SW480 (cell line): ENCODE measurements at places on chromosomes 16 and 17.

DNA sequence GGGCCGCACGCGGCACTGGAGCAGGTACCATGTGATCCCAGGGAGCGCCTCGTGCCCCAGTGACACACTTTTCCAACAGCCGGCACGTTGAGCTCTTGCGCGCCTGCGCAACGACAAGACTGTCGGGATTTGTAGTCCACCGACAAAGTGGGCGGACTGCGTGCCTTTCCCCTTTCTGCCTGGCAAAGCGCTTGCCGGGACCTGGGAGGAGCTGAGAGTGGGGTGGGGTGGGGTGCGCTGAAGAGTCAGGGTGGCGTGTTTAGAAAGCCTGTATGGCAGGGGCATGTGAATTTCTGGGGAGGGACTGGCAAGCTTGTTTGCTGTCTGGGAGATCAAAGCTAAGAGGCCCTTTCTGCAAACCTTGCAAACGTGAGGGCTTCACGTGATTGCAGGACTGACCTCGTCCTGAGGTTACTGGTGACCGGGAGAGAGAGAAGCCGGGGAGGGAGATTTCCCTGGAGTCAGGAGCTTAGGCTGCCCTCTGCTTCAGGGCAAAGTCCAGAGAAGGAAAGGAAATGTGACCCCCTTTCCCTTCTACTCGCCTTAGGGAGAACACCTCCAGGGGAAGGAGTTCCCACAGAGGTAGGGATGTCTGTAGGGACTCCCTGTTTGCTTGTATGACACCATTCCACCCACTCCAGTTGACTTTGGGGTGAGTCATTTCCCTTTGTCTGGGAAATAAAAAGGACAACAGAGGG is 429 bp upstream of the NR1D1 start:
- DNase-seq: peak; percentile 98

DNA sequence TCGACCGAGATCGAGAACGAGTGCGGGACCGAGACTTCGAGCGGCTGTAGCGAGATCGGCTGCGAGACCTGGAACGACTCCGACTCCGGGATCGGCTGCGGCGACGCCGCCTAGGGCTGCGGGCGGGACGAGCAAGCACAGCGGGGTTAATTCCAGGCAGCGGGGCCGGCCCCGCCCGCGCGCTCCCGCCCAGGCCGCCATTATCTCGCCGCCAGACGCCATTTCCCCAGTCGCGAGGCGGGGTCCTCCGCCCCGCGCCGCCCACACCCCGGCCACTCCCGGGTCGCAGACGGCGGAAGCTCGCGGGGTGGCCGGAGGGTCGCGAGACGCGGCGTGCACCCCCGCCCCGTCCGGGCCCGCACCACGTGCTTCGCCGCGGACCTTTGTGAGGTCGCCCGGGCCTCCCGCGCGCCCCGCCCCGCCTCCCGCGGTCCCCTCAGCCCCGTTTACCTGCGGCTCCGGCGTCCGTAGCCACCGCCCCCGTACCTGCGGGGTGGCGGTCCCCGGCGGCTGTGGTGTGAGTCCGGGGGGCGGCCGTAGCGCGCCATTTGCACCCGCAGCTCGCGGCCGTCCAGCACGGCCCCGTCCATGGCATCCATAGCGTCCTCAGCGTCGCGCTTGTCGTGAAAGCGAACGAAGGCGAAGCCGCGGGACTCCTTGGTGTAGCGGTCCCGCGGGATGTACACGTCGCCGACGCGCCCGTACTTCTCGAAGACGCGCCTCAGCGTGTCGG is 616 bp downstream of the SRSF2 start:
- DNase-seq: peak; percentile 60

DNA sequence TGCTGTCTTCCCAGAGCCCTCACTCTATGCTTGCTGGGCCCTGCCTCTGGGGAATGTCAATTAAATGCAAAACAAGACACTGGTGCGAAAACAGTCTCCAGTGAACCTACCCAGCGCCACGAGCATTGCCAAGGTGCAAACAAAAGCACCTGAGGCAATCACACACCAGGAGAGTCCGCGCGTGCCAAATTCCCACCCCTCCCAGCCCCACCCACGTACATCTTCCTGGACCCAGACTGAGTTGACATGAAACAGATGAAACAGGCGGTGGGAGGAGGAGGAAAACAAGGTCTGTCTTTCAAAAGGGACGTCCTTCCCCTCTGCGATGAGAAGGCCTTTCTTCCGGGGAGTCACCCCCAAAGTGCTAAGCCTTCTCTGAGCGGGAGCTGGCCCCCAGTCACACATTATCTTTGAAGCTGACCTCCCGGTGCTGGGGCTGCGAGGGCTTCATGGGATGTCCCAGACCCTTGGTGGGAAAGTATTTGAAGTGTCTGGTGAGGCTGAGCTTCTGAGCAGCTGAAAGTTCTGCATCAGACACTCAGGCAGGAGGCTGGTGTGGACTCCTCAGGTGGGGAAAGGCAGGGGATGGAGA is 200.4 kb downstream of the AXIN2 start:
- DNase-seq: peak; percentile 87

DNA sequence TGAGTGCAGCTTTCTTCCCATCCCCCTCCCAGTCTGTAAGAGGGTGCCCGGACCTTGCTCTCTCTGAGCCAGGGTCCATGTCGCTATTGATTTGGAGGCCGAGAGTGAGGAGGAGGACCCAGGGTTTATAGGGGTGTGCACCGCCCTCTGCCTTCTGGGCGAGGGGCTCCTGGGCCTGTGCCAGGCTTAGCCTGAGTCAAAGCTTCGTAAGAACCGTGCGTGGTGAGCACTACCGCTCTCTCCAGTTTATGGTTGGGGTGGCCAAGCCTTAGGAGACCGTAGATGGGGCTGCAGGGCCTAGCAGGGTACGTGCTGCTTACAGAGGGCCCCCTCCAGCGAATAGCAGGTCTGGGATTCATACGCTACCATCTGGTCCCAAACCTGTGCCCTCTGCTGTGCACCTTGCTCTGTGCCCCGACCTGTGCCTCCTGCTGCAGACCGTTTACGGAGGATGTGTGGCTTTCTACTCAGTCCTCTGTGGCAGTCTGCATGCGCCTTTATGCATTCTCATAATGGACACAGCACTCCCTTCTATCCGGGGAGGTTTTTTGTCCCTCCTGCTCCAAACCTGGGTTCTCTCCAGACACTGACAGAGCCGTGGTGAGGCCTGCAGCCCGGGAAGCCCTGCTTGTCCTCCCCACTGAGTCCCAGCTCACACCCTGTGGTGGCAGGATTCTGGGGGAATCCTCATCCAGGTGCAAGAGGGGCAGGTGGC is 54.7 kb downstream of the PGS1 start:
- DNase-seq: no peak

DNA sequence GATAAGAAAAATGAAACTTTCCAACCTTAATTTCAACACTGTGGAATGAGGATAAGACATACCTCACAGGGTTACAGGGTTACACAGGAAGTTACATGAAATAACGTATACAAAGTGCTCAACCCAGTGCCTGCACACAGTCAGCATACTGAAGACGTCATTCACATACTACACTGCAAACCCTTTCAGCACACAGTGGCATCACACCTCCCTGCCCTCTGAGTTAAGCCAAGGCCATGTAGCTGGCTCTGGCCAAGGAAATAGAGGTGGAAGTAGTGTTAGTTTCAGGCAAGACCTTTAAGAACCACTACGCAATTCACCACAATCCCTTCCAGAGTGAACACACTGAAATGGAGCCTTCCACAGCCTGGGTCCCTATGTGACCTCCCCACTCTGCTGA is 46.6 kb upstream of the GSG1L start:
- DNase-seq: no peak

DNA sequence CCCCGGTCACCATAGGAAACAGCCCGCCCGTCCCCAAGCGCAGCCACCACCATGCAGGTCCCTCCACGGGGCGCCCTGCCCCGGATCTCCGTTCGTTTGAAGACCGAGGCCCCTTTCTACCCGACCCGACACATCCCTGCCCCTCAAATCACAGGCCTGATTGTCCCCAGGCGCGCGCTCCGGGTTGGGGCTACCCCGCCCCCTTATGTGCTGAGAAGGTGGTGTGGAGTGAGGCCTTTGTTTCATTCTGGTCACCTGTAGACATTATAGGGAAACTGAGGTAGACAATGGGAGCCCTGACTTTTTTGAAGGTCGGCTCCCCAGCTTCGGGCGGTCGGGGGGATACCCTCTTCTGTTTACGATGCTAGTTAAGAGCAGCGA is 763 bp upstream of the ACTG1 start:
- DNase-seq: peak; percentile 84

- DNase-seq: no peak
Observed at GRCh38 chr17:56870081-56870651, 36.2 kb downstream of the DGKE start.

DNA sequence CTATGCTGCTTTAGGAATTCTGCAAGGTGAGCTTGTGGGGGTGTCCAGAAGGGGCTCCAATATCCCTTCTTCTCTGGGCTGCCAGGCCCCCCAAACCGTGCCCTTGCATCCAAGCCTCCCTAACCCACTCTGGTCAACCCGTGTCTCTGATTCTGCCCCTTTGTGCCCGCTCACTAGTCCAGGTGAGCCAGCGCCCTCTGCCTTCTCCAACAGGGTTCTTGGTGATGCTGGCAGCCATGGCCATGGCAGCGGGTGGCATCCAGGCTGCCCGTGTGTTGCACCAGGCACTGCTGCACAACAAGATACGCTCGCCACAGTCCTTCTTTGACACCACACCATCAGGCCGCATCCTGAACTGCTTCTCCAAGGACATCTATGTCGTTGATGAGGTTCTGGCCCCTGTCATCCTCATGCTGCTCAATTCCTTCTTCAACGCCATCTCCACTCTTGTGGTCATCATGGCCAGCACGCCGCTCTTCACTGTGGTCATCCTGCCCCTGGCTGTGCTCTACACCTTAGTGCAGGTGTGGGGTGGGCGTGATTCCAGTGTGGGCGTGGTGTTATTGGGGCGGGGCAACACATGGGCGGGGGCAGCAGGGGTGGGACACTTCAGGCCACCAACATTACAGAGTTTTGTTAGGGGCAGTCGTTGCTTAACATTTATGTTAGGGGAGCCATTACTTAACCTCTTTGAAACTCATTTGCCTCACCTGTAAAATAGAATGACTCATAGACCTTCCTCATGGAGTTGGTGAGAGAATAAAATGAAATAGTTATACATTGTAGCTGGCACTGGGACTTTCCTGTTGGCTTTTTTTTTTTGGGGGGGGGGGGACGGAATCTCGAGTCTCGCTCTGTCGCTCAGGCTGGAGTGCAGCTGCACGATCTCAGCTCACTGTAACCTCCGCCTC is 31.4 kb downstream of the ANKRD40 start:
- no peak for DNase-seq

- DNase-seq: peak; percentile 87
Observed at GRCh38 chr16:57447186-57447962, at the start of the genes CIAPIN1 and COQ9. TSS of gene CIAPIN1 (minus strand) at chr16:57447385. CDS start at chr16:57440928, 6,457 bp downstream. TSS of gene COQ9 (plus strand) at chr16:57447479. CDS start at chr16:57447506, 27 bp downstream.

DNA sequence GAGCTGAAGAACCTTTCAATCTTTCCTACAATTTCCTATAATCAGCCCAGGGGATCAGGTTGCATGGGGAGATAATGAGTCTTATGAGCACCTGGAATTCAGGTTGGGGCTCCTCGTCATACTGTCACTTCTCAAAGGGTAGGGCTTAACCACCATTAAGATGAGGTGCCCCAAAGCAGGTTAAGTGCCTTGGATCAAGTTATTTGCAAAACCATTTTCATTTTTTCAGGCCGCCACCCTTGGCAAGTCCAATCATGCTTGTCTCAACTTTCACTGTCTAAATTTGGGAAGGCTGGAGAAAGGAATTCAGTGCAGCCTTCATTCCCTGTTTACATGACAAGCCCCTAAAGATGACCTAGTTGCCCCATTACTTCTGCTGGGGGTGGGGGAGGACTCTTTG is 44.9 kb upstream of the TANGO6 start:
- DNase-seq: no peak

DNA sequence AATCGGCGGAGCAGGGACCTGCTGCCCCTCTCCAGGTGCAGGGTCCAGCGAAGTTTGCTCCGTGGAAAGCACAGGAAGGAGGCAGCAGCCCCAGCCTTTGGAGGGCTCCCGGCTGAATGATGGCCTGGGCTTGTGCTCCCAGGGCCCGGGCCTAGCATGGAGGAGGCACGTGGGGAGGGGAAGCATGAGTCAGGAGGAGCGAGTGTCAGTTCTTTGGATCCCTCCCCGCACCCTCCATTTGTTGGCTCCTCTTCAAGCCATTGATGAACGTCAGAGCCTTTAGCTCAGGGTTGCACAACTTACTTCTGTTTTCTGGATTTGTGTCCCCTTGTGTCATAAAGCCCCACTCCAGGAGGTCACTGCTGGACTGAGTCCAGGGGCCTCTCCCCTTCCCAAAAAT is 25.8 kb downstream of the TTYH2 start:
- no peak for DNase-seq

- DNase-seq: no peak
Observed at GRCh38 chr16:4830408-4830807, 16.7 kb downstream of the GLYR1 start.

GRCh38 chr17:33779234-33779591 is 475.9 kb upstream of the CCL2 start:
- peak; percentile 66 for DNase-seq

DNA sequence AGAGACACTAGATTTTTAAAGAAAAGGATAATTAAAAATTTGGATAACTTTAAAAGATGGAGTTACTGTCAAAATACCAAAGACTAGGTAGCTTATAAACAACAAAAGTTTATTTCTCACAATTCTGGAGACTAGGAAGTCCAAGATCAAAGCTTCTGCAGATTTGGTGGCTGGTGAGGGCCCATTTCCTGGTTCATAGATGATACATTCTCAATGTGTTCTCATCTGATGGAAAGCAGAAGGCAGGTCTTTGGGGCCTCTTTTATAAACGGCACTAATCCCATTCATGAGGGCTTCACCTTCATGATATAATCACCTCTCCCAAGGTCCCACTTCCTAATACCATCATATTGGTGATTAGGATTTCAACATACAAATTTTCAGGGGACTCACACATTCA is 33.7 kb downstream of the NLK start:
- DNase-seq: no peak

- no peak for DNase-seq
Observed at GRCh38 chr16:55401046-55401445, 77.0 kb downstream of the IRX6 start.

DNA sequence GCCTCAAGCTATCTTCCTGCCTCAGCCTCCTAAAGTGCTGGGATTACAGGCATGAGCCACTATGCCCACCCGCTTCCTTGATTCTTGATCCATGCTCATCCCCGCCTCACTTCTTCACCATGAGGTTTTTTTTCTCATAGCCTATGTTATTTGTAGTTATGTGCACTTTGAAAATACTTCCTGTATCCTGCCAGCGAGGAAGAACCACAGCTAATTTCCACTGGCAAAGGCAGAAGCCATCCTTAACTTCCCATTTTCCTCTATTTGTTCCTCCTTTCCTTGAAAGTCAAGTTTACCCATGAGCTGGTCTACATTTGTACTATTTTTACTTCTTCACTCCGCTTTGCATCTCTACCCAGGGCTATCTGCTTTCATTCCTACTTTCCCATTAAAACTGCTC is 189.7 kb upstream of the ZFHX3 start:
- no peak for DNase-seq

DNA sequence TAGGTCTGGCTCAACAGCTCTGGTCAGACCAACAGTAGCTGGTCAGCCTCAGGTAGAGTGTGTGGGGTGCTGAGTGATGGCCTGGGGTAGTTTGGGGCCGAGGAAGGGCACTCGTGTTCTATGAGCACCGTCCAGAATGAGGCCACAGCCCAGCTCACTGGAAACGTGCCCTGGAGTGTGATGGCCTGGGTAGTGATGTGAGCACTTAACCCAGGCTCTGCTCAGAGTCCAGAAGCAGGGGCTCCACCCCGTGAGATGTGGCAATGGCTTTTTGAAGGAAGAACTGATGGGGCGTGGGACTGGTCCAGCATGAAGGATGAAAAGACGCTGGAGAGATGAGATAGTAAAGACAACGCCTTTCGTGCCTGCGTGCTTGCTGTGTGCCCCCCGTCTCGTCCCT is 35.3 kb downstream of the NTN1 start:
- DNase-seq: no peak
